ENCODE measurements at places on chromosomes 11 and 22.

GRCh38 chr11:100759106-100759505 is 72.0 kb downstream of the ARHGAP42 start:
- no peak for DNase-seq

DNA sequence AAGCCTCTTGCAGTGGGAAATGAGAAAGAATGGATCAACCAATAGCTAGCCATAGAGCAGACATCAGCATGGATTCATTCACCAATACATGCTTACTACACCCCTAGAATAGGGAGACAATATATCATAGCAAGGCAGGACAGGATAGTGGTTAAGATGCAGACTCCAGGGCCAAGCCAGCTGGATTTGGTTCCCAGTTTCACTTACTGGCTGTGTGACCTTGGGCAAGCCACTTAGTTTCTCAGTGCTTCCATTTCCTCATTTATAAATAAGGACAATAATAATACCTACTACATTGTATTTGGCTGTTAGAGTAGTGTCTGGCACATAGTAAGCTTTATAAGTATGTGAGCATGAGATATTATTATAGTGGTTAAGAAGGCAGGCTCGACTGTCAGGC is 7.1 kb downstream of the DCHS1 start:
- DNase-seq, result no peak

- no peak for DNase-seq
Measured at GRCh38 chr11:129637983-129638776, 177.5 kb upstream of the TMEM45B start.

DNA sequence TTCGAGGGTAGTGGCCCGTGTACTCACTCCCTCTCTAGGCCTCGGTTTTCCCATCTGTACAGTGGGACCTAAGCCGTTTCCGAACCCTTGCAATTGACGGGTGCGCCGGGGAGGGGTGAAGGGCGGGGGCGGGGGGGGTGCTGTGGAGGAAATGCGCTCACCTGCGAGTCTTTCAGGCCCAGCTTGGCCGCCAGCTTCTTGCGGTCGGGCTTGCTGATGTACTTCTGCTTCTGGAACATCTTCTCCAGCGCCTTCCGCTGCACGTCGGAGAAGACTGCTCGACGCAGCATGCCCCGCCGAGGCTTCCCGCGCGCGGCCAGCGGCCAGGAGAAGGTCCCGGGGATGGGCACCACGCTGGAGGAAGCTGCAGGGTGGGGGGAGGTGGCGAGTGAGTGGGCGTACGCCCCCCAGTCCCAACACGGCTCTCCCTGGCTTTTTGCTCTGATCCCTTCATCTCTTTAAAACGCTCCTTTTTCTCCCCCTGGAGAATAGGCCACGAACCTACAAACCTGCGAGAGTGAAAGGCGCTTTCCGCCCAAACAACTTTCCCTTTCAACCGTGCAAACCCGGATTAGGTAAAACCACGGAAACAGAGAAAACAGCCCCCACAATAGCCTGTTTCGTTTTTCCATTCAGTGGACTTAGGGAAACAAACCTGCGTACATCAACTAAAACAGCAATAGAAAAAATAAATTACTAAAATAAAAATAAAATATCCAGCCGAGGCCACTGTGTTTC is 3.2 kb downstream of the DBX1 start:
- no peak for DNase-seq

DNA sequence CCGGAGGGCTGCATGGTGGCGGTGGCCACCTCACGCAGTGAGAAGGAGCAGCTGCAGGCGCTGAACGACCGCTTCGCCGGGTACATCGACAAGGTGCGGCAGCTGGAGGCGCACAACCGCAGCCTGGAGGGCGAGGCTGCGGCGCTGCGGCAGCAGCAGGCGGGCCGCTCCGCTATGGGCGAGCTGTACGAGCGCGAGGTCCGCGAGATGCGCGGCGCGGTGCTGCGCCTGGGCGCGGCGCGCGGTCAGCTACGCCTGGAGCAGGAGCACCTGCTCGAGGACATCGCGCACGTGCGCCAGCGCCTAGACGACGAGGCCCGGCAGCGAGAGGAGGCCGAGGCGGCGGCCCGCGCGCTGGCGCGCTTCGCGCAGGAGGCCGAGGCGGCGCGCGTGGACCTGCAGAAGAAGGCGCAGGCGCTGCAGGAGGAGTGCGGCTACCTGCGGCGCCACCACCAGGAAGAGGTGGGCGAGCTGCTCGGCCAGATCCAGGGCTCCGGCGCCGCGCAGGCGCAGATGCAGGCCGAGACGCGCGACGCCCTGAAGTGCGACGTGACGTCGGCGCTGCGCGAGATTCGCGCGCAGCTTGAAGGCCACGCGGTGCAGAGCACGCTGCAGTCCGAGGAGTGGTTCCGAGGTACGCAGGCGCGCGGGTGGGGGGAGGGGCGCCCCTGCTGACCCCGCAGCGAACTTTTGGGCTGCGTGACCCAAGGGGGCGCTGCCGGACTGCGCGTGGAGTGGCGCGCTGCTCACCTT is 670 bp downstream of the NEFH start:
- no peak for DNase-seq

- DNase-seq, result no peak
Measured at GRCh38 chr11:18016789-18017188, 3.9 kb upstream of the SERGEF start.

DNA sequence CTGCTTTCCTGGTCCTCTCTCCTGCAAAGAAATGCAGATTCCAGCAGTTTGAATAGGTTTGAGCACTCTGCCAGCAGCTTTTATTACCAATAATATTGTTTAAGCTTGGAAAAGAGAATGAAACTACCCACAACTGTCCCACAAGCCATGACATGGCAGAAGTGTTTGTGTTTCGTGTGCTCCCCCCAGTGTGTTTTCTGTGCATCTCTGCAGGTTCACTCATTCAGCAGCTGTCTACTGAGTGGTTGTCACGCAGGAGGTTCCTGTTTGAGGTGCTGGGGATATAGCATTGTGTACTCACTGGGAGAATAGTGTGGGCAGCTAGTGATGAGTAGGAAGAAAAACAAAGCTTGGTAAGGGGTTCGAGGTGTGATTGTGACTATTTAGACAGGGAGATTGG is 55.3 kb upstream of the SUSD2 start:
- no peak for DNase-seq
